ENCODE measurements at places on chromosomes 7 and 10. TPM values are rescaled to one million over a fixed set of nuclear protein-coding genes. Genes with fewer than 3 reads are reported as not detected.

DNA sequence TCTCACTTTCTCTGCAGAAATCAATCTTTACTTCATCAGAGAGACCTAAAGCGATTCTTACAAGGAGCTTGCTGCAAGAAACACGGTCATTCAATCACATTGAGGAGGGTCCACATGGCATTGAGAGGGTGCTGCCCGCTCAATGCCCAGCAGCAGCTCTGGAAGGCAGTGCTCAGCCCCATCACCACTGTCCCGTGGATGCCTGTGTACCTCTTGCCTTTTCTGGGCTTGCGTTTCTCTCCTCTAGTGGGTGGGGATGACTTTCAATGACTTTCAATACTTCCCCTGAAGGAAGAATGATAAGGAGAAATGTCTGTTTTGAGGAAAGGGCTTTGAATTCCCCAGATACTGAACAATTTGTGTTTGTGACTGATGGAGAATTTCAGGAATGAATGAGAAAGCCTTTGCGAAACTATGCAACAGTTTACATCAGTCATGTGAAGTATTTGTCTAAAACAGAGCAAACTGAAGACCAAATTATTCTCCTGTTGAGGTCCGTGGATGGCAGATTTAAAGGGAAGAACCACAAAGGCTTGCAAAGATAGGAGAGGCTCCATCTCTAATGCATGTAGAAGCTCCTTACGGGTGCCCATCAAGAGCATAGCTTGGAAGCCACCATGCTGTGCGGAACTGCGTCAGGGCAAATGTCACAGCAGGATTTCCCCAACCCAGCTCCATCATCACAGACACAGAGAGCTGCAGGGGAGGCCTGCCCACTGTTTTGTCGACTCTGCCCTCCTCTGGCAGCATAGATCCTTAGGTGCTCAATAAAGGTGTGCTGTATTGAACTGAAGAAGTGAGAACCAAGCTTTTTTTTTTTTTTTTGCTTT is 6.6 kb upstream of the ZNF22 start:
- peak overlapping the region; percentile 78 for H3K27ac ChIP-seq
- H3K36me3 ChIP-seq, result peaks cover 13% of the 10 kb centered on the region
- peaks cover 59% of the 10 kb centered on the region for H3K4me1 ChIP-seq
- peak; percentile 54 for DNase-seq
- H3K27me3 ChIP-seq, result no peaks in the 10 kb centered on the region
- no peak overlapping the region for H3K4me3 ChIP-seq

GRCh38 chr7:142933624-142934023 is at the start of gene TRPV5:
Gene TRPV5, minus strand, starts transcription at chr7:142933746. Its CDS starts 287 bp downstream, at chr7:142933459.
- no peaks in the 10 kb centered on the region for H3K4me1 ChIP-seq
- H3K27ac ChIP-seq, result no peak within 1 kb of the TSS
- no peak for DNase-seq
- no peak within 1 kb of the TSS for H3K4me3 ChIP-seq
- no peaks in the 10 kb centered on the region for H3K27me3 ChIP-seq
- H3K36me3 ChIP-seq, result no peaks in the 10 kb centered on the region

GRCh38 chr10:77285529-77286182 is 352.0 kb downstream of the KCNMA1 start:
- peaks cover 51% of the 10 kb centered on the region for H3K4me1 ChIP-seq
- no peaks in the 10 kb centered on the region for H3K36me3 ChIP-seq
- H3K27ac ChIP-seq, result peak overlapping the region; percentile 78
- H3K27me3 ChIP-seq, result no peaks in the 10 kb centered on the region
- DNase-seq, result no peak

DNA sequence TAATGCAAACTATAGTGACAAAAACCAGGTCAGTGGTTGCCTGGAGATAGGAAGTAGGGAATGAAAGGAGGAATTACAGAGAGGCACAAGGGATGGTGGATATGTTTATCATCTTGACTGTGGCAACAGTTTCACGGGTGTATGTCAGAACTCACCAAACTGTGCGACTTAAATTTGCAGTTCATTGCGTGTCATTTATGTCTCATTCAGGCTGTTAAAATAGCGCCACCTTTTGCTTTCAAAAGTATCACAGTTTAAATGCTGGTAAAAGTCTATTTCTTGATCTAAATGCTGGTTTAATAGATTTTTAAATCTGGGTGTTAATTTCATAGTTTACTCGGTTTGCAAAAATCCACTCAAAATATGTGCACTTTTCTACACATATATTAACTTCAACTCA is 51.0 kb downstream of the PTTG1IP2 start:
- no peaks in the 10 kb centered on the region for H3K36me3 ChIP-seq
- H3K4me1 ChIP-seq, result no peaks in the 10 kb centered on the region
- H3K27ac ChIP-seq, result no peak overlapping the region

GRCh38 chr10:94183666-94184264 is 179.0 kb downstream of the NOC3L start:
- no peaks in the 10 kb centered on the region for H3K27me3 ChIP-seq
- H3K4me1 ChIP-seq, result peaks cover 5% of the 10 kb centered on the region
- no peak for DNase-seq
- H3K36me3 ChIP-seq, result no peaks in the 10 kb centered on the region
- H3K4me3 ChIP-seq, result no peak overlapping the region
- no peak overlapping the region for H3K27ac ChIP-seq

ANKIB1 gene
- 24.6 TPM for total RNA-seq

CACNB2 gene
- 76.7 TPM for total RNA-seq

DNA sequence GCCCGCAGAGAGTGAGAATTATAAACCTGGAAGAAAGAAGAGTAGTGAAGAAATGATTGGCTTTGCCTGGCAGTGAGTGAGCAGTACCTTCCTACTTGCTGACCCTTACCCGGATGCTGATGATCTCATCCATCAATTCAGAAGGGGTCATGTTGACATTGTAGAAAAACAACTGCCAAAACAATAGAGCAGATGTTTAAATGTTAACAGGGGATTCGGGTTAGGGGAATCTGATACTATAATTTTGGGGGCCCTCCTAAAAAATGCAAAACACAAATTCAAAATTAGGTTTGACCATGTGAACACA is 78.1 kb downstream of the MYOF start:
- DNase-seq, result no peak
- no peaks in the 10 kb centered on the region for H3K27me3 ChIP-seq
- peaks cover 12% of the 10 kb centered on the region for H3K4me1 ChIP-seq
- no peak overlapping the region for H3K4me3 ChIP-seq

DNA sequence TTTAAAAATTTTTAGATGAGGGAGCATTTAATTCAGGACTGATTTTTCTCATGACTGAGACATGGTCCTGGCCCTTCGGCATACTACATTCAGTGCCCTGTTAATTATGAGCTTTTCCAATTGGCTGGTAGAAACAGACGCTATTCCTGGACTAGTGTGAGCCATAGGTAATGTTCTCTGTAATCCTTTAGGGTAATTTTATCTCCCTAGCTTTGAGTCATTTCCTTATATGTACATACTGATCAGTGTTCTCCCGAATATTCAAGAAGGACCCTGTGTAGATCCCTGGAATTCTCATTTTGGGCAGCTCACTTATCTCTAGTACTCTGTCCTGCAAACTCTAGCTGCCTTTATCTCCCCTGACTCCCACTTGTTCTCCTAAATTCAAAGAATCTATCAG is 92.6 kb upstream of the NPY start:
- no peaks in the 10 kb centered on the region for H3K4me1 ChIP-seq
- no peaks in the 10 kb centered on the region for H3K36me3 ChIP-seq
- H3K4me3 ChIP-seq, result no peak overlapping the region
- no peak for DNase-seq
- no peak overlapping the region for H3K27ac ChIP-seq

LIPK gene
- total RNA-seq, result not detected

HOXA9 gene
- total RNA-seq, result 35.7 TPM

MUC12 gene
- 0.14 TPM for total RNA-seq

CTTNBP2 gene
- total RNA-seq, result 5.5 TPM

RGR gene
- total RNA-seq, result 0.82 TPM

DNA sequence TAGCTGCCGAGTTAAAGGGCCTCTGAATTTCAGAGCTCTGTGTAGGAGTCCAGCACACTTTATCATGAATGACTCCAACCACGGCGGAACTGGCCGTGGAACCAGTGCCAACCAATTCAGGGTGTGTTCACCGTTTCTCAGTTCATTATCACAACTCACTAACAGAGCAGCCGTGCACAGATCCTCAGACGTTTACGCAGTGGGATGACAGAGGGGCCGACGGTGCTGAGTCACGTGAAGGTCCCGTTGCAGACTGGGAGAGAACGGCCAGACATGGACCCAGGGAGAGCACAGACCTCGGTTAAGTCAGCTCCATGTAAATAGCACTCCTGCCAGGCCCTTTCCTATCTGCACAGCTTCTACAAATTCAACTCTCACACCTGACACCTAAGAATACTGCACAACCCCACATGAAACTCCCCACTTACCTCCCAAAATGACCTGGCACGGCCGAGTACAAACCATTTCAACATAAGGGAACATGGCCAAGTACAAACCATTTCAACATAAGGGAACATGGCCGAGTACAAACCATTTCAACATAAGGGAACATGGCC is 95.5 kb downstream of the DIP2C start:
- no peak overlapping the region for H3K4me3 ChIP-seq
- H3K27ac ChIP-seq, result peak overlapping the region; percentile 27
- H3K36me3 ChIP-seq, result no peaks in the 10 kb centered on the region
- H3K27me3 ChIP-seq, result no peaks in the 10 kb centered on the region
- DNase-seq, result peak; percentile 72

DNA sequence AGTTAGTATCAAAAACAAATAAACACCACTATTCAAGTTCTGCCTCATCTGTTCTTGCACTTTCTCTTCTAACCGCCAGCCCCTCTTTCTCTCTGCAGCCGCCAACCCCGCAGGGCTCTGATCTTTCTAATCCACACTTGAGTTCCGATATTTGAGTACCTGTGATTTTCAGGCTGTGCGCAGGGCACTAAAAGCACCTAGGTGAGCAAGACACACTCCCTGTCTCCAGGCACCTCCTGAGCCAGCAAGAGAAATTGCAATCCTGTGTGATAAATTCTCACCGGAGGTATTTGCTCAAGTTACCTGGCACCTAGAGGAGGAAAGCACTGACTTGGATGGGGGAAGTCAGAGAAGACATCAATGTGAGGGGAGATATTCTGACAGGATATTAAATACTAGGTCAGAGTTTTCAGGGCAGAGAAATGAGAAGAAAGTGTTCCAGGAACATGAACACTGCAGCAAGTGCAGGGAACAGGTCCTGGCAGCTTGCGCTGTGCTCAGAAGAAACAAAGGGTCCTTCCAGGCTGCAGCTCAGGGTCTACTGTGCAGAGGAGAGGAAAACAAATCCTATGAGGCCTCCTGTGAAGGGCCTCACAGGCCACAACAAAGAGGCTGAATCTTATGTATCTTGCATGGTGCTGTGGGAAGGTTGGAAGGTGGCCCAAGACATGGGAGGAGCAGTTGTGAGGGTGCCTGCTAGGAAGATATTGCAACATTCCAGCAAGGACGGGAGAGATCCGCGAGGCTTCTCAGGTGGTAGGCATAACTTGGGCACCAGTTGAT is 568.7 kb upstream of the MGMT start:
- H3K4me3 ChIP-seq, result no peak overlapping the region
- H3K27ac ChIP-seq, result no peak overlapping the region
- H3K27me3 ChIP-seq, result no peaks in the 10 kb centered on the region
- no peaks in the 10 kb centered on the region for H3K36me3 ChIP-seq

- no peak overlapping the region for H3K4me3 ChIP-seq
- H3K4me1 ChIP-seq, result no peaks in the 10 kb centered on the region
- H3K36me3 ChIP-seq, result no peaks in the 10 kb centered on the region
- no peak overlapping the region for H3K27ac ChIP-seq
- DNase-seq, result no peak
These were observed 73.7 kb downstream of the DKK1 start for GRCh38 chr10:52387744-52388143.

COL13A1 gene
- 4.4 TPM for total RNA-seq

GRCh38 chr10:113569576-113569975 is 16.7 kb downstream of the HABP2 start:
- H3K4me1 ChIP-seq, result no peaks in the 10 kb centered on the region
- no peaks in the 10 kb centered on the region for H3K27me3 ChIP-seq
- H3K27ac ChIP-seq, result no peak overlapping the region
- H3K36me3 ChIP-seq, result no peaks in the 10 kb centered on the region
- DNase-seq, result no peak
- no peak overlapping the region for H3K4me3 ChIP-seq

DNA sequence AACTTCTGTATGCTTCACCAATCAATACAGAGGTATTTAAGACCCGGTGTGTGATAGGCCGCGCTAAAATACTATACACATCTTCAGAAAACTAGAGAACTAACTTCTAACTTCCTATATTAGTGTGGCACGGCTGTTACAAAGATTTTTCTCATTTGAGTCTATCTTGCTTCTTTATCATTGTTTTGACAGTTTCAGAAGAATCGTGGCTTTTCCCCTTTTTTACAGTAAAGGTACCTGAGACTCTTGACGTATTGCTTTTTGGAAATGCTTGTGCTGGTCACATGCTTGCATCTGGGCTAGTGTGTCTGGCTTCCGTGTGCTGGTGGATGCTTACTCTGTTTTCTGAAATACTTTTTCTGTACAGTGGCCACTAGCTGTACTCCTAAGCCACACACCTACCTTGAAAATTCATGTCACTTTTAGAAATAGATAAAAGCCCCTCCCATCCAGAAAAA is 12.7 kb downstream of the IKZF1 start:
- H3K36me3 ChIP-seq, result no peaks in the 10 kb centered on the region
- no peaks in the 10 kb centered on the region for H3K4me1 ChIP-seq
- H3K27me3 ChIP-seq, result peaks cover 6% of the 10 kb centered on the region
- H3K4me3 ChIP-seq, result no peak overlapping the region
- no peak for DNase-seq

DNA sequence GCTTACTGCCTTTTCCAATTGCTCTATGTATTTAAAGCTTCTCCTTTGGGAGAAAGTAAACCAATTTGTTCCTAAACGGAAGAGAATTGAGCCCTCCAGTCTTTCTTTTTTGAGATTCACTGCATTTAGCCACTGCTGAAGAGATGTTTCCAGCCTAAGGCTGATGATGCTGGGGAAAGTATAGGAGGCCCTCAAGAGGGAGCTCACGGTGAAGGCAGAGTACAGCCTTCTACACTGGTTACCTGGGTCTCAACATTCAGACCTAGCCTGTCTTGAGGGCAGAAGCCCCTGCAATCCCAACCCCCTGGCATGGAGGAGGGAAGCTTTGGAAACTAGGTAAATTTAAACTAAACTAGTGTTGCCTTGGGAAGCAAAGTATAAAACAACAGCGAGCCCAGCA is 316.7 kb upstream of the TPK1 start:
- no peaks in the 10 kb centered on the region for H3K27me3 ChIP-seq
- H3K4me3 ChIP-seq, result no peak overlapping the region
- H3K27ac ChIP-seq, result no peak overlapping the region
- no peaks in the 10 kb centered on the region for H3K36me3 ChIP-seq

- H3K4me3 ChIP-seq, result no peak overlapping the region
- H3K27ac ChIP-seq, result no peak overlapping the region
- no peaks in the 10 kb centered on the region for H3K4me1 ChIP-seq
- no peak for DNase-seq
- no peaks in the 10 kb centered on the region for H3K27me3 ChIP-seq
These were observed 28.0 kb downstream of the NUDT1 start for GRCh38 chr7:2269991-2270460.

All from sigmoid colon (tissue), 7 donors.